ENCODE measurements at places on chromosomes 7 and 10. TPM values are rescaled to one million over a fixed set of nuclear protein-coding genes. Genes with fewer than 3 reads are reported as not detected.

- no peak for DNase-seq
Observed at GRCh38 chr7:130208516-130208915, 856 bp downstream of the SSMEM1 start.

The FAM13C gene
- polyA plus RNA-seq: 0.08 TPM

GRCh38 chr10:43263551-43264343 is 3.1 kb downstream of the RASGEF1A start:
- no peak for DNase-seq

- DNase-seq: no peak
Observed at GRCh38 chr7:155927905-155928304, 115.6 kb upstream of the SHH start.

The ADGRA1 gene
- polyA plus RNA-seq: not detected

DNA sequence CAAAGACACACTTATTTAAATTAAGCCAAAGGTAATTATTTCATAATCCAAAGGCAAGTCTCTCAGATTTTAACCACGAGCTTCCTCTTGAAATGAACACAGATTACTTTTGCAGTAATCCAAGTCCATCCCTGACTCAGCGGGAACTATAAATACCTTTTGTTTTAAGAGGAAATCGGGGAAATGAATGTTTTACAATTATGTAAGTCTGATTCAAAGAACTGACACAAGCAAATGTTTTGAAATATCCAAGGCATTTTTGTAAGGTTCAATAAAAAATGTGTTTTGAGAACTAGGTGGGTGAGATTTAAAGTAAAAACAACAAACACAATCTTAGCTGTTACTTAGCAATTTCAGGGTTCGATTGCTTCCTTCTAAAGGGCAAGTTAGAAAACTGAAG is 179.8 kb upstream of the ASAH2 start:
- no peak for DNase-seq

The VSTM2A gene
- polyA plus RNA-seq: not detected

GRCh38 chr7:131471250-131472004 is 85.0 kb downstream of the PODXL start:
- DNase-seq: no peak

Measured in keratinocyte (primary cell).